ENCODE measurements at places on chromosomes 16 and 17. TPM values are rescaled to one million over a fixed set of nuclear protein-coding genes. Genes with fewer than 3 reads are reported as not detected.

GRCh38 chr17:40295488-40296436 lies 8.1 kb downstream of the CDC6 start:
- no peak for DNase-seq

DNA sequence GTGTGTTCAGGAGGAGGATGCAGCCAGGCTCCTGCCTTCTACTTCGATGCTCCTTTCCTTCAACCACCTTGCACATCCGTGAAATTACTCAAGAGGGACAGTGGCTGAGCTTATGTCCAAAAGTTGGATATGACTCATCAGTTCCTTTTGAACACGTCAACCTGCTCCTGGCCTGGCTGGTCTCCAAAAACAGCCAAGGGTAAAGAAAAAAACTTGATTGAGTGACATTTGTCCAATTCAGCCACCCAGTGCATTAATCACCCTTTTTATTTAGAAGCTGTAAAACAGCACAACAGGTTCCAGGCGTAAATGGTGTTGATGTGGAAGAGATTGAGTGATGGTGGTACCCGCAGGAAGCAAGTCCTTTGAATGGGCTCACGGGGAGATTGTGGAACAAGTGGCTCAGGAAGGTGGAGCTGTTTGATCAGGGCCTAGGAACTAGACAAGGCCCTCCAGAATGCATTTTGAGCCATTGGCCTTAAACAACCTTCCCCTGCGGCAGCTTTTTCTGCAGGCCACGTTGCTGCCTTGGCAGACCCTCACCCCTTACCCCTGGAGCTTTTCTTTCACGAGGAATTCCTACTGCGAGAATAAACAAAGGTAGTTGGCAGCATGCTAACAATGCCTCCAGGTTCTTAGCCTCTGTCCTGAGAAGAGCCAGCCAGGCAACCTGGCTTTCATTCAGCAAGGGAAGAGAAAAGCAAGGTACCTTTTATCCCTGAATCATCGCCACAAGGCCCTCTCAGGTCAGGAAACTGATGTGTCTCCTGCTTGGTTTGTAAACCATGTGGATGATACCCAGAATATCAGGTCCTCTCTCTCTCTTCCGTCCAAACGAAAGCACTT lies 173.3 kb upstream of the CACNG5 start:
- DNase-seq, result no peak

DNA sequence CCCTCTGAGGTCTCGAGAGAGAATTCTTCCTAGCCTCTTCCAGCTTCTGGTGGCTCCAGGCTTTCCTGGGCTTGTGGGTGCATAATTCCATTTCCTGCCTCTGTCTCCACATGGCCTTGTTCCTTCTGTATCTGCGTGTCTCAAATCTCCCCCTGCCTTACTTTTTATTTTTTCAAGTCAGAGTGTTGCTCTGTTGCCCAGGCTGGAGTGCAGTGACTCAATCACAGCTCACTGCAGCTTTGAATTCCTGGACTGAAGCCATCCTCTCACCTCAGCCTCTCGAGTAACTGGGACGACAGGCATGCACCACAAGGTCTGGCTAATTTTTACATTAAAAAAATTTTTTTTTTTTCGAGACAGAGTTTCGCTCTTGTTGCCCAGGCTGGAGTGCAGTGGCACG lies 120.6 kb downstream of the SHISA9 start:
- DNase-seq, result no peak

GRCh38 chr17:16529906-16530305 lies 37.9 kb upstream of the LRRC75A start:
- no peak for DNase-seq

DNA sequence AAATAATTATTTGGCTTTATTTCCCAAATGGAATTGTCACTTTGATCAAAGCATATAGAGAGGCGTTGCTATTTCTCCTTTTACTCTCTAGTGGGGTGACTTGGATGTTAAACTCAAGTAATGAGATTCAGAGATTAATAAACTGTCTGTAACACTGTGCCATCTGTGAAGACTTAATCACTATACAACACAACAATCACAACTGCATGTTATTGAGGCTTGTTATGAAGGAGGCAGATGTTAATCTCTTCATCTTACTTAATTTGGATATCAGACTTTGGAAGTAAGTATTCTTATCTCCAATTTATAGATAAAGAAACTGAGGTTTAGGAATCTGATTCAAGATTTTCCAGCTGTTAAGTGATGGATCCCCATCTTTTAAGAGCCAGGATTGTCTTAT lies 132.5 kb downstream of the CNTNAP4 start:
- DNase-seq, result no peak

DNA sequence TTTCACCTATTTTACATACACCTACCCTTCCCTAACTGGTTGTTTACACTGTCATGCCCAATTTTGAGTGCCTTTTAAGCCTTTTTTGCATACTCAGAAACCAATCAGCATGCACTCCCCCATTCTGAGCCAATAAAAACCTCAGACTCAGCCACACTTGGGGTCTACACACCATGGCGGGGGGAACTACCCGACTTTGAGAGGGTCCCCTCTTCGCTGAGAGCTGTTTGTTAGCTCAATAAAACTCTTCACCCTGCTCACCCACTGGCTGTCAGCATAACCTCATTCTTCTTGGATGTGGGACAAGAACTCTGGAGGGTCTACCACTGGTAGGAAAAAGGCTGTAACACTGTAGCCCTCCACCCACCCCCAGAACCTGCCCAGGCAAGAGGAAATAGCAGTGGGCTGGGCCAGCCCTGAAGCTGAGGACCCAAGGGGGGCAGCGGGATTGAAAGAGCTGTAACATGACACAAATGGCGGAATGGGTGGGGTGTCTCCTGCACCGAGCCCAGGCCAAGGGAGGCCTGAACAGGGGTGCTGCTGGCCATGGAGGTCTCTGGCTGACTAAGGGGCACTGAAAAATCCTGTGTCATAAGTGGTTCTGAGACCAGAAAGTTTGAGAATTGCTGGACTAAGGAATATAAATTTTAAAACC lies 3.0 kb upstream of the FLYWCH2 start:
- DNase-seq, result no peak

DNA sequence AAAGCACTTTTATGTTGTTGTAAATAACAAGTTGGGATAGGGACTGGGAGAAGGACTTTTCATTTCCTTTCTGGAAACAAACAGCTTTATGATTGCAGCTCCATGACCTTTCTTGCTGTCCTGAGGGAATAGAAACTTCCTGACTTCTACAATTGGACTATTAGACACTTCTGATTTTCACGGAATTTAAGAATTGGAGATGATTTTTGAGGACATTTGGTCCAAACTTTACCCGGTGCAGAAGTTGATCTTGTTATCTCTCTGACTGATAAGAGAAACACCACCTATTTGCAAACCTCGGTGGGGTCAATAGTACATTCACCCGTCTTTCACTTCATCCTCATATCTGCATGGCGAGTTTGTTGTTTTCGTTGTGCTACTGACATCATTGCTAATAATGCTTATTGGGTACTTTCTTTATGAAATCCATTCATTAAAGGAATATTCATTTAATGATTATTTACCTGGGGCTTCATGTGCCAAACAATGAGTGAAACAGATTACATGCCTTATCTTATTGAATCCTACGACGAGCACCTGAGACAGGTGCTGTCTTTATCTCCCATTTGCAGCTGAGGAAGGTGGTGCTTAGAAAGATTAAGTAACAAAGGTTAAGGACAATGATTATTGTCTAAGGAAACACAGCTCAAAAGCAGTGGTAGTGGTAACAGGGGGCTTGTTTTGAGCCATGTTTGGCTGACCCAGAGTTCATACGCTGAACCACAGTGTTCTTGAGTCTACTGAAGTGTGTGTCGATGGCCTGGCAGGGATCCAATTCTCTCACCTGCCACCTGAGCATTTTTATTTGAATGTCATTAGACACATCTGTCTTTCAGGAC lies 176.9 kb upstream of the FAM20A start:
- DNase-seq, result no peak

GRCh38 chr17:13204607-13205237 lies 186.9 kb upstream of the ELAC2 start:
- no peak for DNase-seq

GRCh38 chr17:34527908-34528470 lies 51.4 kb upstream of the TMEM132E start:
- DNase-seq, result peak; percentile 82

DNA sequence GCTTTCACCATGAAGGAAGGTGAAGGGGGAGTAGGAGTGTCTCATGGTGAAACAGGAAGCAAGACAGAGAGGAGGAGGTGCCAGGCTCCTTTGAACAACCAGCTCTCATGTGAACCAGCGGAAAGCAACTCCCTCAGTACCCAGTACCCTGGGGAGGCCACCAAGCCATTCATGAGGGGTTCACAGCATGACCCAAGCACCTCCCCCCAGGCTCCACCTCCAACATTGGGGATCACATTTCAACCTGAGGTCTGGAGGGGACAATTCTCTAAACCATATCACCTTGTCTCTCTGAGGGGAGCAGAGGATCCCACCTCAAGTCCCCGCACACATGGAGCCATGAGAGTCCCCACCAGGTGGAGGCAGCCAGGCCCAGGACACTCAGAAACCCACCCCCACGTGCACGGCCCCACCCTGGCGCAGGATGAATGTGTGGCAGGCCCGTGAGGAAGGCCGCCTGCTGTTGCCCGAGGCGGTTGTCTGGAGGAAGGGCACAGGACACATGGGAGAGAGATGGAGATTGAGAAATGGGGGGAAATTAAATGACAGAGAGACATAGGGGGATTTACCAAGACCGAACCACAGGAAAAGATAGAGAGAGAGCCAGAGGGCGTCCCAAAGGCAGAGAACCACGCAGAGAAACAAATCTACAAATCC lies 85.9 kb downstream of the TMEM132E start:
- DNase-seq, result peak; percentile 55

GRCh38 chr17:44804302-44805089 lies 25.6 kb downstream of the GJC1 start:
- DNase-seq, result no peak

GRCh38 chr17:35809855-35810461 lies 674 bp downstream of the TAF15 start:
- DNase-seq, result peak; percentile 44

GRCh38 chr16:14958970-14959369 lies 15.9 kb upstream of the PDXDC1 start:
- DNase-seq, result no peak

DNA sequence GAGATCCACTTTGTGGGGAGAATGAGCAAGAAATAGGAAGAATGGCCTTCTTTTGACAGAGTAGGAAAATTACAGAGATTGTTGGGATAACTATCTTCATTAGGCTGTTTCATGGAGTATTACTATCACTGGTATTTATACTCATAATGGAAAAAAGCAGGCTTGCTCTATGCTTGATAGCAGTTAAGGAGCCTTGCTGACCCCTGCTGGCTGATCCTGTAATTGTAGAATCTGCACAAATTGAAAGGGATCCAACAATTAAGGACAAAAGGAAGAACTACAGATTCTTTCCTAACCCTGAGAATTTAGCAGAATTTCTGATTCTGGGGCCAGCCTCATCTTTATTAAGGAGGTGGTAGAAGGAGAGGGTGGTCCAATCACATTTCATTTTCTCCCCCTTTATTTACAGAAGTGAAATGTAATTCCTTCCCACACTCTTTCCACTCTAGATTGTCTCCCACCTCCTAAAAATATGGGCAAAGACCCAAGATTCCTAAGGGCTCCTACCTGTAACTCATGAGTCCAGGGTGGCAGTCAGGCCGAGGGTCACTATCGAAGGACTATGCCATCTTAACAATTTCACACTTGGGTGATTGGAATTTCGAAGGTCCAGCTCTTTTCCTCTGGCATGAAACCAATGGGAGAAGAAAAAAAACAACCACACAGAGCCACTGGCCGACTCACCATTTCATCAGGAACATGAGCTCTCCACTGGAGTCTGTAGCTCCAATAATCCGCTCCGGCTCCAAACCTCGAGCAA lies 26.3 kb downstream of the NFE2L1 start:
- peak; percentile 70 for DNase-seq

GRCh38 chr17:78522031-78522809 lies 55.0 kb downstream of the DNAH17 start:
- DNase-seq, result no peak

- DNase-seq, result no peak
These were observed 3.4 kb downstream of the CYBA start for GRCh38 chr16:88647178-88648070.

DNA sequence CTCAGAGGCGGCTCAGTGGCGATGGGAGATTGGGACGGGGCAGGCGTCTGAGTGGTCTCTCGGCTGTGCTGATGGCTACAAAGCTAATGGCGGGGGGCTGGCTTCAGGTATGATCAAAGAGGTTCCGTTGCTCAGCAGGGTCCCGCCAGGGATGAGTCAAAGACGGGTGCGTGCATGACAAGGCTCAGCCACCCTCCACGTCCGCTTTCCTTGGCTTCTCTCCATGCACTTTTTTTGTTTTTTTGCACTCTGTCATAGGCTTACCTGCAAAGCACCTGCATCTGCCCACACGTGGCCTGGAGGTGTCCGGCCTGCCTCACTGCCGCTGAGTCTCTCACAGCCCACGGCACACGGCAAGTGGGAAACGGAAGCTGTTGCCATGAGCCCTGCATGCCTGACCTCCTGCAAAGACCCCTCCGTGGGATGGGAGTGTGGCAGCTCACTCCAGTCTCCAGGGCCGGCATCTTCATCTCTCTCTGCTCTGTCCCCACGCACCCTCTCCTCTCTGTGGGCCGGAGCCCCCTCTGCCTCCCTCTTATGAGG lies 85.5 kb upstream of the ZNF469 start:
- no peak for DNase-seq

GRCh38 chr17:69075823-69076222 lies 15.1 kb upstream of the ABCA9 start:
- DNase-seq, result no peak

DNA sequence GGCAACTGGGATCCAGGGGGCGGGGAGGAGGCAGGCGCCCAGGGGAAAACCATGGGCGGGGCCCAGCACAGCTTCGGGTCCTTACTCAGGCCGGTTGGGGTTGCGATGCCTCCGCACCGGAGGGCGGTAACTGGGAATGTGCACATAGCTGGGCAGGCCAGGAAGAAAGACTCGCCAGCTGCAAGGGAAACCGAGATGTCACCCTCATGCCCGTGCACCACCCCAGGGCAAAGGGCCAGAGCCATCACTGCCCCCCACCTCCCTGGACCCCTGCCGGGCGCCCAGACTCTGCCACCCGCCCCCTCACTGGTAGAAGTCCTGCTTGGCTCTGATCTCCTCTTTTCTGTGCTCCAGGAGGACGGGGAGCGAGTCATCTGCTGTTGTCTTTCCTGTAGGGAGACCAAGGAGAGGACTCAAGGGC lies 6.7 kb downstream of the ALOX12B start:
- peak; percentile 71 for DNase-seq

DNA sequence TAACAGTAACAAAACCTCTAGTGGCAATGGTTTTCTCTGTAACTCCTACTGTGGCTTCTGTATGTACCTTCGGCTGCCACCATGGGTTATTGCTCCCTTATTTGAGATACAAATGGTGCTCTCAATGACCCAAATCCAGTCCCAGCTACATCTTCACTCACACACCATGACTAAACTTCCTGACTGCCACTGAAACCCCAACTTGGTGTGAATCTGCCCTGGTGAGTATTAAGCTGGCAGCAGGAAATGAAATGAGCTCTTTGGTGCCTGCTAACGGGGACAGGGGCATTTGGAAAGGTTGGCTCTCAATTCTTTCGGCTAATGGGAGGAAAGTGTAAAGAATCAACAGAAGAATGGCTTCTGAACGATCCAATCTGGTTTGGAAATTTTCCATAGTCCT lies 7.5 kb upstream of the SLC35B1 start:
- DNase-seq, result no peak

GRCh38 chr16:67884684-67885083 lies at the start of gene NRN1L:
Gene NRN1L (plus strand): TSS chr16:67884885. CDS start chr16:67884904, 19 bp downstream.
- DNase-seq, result peak; percentile 96

Gene GFAP
- total RNA-seq, result 1.1 TPM

Gene PIRT
- total RNA-seq, result not detected

Gene ZG16
- not detected for total RNA-seq

Gene CYLD
- total RNA-seq, result 12.5 TPM

Gene SEPTIN1
- 2.5 TPM for total RNA-seq

Gene HS3ST2
- total RNA-seq, result 3.1 TPM

Gene NXN
- total RNA-seq, result 93.6 TPM

Gene TM4SF5
- total RNA-seq, result not detected

Gene CPHXL2
- total RNA-seq, result not detected

Gene MMP25
- 14.2 TPM for total RNA-seq

Gene ZG16B
- not detected for total RNA-seq

All from H9 (cell line).